D721Med (cell line): ENCODE measurements at places on chromosomes 5 and 9.

- no peak for DNase-seq
Observed at GRCh38 chr5:71830681-71831539, 111.8 kb downstream of the CARTPT start.

DNA sequence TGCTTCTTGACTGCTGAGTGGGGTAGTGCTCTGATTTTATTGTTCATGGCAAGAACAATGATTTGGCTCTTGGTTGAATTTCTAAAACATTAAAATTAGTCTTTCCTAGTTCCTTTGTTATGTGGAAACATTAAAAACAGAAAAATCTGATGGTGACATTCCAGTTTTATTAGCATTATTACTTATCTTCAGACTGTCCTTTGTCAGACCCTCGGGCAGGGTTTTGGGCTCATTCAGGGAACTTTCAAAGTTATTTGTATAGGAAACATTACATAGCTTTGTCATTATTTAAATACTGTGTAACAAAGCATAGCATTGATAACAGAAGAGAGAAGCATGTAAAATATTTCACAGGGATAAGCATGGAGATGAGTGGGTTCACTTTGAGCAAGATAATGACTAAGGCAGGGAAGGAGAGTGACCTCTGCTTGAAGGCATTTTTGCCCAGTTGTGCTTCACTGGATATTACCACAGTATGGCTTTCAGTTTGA lies 119.9 kb downstream of the KDM4C start:
- DNase-seq: no peak

DNA sequence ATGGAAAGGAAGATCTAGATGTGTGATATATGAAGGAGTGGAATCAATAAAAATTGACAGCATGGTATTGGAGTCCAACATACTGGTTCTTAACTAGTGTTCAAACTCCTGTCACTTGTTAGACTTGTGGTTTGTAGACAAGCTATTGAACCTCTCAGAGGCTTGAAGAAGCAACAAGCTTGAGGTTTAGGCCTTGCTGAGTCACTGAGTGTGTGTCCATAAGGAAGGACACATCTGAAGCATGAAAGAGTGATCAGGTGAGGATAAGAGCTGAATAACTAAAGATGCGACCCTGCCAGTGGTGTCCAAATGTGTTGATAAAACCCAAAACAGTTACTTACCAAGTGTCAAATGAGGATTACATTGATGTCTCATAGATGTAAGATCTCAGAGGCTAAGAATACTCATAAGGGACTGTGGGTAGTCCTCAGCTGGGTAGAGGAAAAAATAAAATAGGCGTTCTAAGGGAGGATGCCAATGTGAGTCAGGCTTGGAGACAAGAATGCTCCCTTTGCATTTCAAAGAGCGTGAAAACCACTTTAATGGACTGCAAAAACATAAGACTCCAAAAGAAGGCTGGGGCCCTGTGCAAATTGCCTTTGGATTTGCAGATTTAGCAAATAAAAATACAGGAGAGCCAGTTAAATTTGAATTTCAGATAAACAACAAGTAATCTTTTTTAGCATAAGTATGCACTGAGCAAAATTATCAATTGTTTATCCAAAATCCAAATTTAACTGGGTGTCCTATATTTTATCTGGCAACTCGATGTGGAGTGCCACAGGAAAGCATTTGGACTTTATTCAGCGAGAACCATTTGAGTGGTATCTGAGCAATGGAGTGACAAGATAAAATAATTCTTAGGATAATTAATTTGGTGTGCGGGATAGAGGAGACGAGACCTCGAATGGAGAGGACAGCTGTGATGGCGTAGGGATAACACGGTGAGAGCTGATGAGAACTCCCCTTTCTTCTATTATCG lies 757.3 kb upstream of the WWC1 start:
- DNase-seq: no peak

DNA sequence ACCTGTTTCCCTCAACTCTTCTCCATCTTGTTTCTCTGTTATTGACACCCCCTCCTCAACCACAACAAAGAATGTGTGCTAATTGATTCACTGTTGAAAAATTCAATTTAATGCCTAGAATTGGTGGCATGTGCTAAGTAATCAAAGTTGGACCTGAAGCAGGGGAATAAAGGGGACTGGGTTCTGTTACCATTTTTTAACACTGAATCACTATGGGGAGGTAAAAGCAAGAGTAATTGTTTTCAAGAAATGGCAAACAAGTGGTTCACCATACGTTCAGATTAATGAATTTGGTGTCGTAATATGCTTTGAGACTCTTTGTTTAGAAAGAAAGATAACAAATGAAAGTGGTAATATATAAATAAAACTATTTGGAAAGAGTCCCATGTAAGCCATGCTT lies 17.0 kb upstream of the SSBP2 start:
- DNase-seq: no peak

- no peak for DNase-seq
Observed at GRCh38 chr9:107539427-107540163, 50.0 kb upstream of the KLF4 start.

DNA sequence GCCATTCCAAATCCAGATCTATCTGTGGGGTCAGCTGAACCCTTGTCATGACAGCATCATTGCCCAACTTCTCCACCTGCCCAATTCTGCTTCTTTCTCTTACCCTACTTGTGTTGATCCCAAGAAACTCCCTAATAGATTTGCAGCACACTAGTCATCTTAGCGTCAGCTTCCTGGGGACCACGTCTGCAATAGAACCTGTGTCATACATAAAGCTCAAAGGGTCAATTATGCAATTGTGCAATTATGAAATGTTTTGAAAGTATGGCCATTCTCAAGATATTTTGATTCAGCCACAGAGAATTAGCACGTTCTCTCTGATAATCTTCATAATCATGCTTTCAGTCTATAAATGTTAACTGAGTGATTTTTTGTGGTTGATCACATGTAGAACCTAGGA lies 87.4 kb upstream of the PAPPA start:
- no peak for DNase-seq

DNA sequence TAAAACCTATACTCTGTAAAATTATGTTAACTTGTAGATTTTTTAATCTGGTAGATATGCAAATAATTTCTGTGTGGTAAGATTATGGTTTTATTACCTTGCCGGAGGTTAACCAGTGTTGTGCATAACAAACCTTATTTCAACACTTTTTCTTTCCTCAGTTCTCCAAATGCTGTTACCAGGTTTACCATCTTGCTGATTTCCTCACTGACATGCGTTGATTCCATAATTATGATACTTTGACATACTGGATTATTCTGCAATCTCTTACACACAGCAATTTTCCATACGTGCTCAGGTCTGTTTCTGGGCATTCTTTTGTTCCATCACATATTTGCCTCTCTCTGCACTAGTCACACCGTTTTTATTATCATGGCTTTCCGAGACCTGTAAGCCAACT lies 77.6 kb downstream of the TTC39B start:
- no peak for DNase-seq
